ENCODE measurements at places on chromosomes 16 and 17.
A peak's percentile ranks its signal among the peaks of the same experiment; 100 is the strongest.

- DNase-seq = peak; percentile 21
Measured at GRCh38 chr16:71421911-71422310, 19.9 kb downstream of the TLE7 start.

GRCh38 chr17:38613525-38613980 is 7.8 kb upstream of the SRCIN1 start:
- no peak for DNase-seq

GRCh38 chr17:80103449-80104085 is 2.2 kb downstream of the GAA start:
- no peak for DNase-seq

- DNase-seq = no peak
Measured at GRCh38 chr16:19282101-19282500, 3.4 kb upstream of the CLEC19A start.

- no peak for DNase-seq
Measured at GRCh38 chr17:19652595-19652994, 4.0 kb downstream of the ALDH3A2 start.

DNA sequence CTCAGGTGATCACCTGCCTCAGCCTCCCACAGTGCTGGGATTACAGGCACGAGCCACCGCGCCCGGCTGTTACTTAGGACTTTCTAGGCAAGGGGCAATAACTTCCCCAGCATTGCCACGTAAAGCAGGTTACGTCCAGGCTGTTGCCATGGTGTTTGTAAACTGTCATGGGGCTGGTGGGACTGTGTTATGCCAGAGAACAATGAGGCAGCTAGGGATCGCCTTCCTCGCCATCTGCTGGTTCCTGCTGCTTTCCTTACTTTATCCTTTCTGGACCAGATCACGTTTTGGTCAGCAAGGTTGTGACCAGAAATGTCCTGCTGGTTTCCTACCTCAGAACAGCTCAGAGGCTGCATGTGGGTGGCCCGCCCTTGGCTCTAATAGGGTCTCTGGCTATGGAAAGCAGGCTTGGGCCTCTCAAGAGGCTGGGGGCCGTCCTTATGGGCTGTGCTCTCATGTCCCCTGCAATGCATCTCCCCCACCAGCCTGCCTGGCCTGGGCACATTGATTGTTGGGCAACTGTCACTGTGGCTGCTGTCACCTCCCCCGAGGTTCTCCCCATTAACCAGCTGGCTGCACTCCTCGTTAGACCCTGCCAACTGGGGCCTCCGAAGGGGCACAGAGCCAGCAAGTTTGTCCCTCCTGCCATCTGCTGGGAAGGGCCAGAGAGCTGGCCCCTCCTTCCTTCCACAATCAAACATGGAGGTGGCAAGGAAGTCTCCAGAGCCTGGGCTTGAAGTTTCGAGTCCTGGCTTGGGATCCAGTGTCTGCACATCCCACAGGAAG is 28.2 kb upstream of the ZC3H18 start:
- DNase-seq = no peak

GRCh38 chr17:10748531-10749181 is 18.8 kb upstream of the TMEM220 start:
- DNase-seq = no peak

DNA sequence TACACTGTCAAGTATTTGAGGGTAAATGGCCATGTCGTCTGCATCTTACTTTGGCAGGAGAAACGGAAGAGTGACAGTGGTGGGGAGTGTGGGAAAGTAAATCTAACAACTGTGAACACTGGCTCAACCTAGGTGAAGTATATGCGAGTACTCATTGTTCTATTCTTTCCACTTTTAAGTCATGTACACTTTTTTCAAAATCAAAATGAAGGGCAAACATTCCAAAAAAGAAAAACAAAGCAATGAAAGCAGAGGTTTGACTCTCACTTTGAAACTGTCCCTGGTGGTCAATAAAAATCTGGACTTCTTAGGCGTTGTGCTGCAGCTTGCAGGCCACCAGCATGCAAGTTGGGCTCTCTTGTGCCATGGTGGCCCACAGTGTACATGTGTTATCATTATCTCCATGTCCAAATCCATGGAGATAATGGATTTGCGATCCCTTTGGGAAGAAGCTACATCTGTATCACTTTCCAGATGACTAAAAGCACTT is 32.7 kb downstream of the STAT5B start:
- no peak for DNase-seq

- DNase-seq = no peak
Measured at GRCh38 chr17:73851091-73851490, 206.8 kb upstream of the SDK2 start.

DNA sequence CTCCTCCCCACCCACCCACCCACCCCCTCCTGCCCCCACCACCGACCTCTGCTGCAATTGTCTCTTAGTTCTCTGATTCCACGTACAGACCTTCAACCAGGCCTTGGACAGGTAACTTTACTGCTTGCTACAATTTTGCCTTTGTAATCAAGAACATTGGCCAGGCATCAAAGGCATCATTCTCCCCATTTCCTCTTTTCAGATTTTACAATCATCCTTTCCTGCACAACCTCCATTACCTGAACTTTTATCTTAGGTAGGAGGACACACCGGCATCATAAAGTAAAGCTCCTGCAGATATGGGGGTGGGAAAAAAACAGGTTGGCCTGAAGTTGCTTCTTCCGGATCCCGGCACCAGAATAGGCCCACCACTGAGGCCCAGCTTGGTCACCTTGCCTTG is 25.7 kb upstream of the SUPT4H1 start:
- DNase-seq = no peak

- no peak for DNase-seq
Measured at GRCh38 chr17:14580499-14580898, 279.6 kb downstream of the HS3ST3B1 start.

- no peak for DNase-seq
Measured at GRCh38 chr16:67430977-67431774, at the start of gene HSD11B2. Gene HSD11B2 (plus strand): TSS chr16:67431121. CDS start chr16:67431249, 128 bp downstream.

- no peak for DNase-seq
Measured at GRCh38 chr17:15087946-15088345, 177.2 kb downstream of the PMP22 start.

DNA sequence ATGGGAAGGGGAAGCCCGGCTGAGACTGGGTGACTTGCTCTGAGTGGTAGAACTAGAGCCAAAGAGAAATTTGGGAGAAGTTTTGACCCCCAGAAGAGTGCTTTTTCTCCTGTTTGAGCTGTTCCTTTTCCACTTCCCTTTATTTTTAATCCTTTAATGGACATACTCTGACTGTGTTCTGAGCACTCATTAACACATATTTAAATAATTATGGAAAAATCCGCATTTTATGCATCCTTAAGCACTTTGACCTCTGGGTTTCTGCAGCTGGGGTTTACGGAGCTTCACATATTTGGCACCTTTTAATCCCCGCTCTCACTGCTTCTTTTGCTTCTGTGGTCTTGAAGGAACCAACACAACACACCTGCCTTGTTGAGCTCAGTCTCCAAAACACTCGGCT is 114.7 kb downstream of the FOXL1 start:
- no peak for DNase-seq

- DNase-seq = no peak
Measured at GRCh38 chr16:12016291-12016947, 39.9 kb downstream of the SNX29 start.

DNA sequence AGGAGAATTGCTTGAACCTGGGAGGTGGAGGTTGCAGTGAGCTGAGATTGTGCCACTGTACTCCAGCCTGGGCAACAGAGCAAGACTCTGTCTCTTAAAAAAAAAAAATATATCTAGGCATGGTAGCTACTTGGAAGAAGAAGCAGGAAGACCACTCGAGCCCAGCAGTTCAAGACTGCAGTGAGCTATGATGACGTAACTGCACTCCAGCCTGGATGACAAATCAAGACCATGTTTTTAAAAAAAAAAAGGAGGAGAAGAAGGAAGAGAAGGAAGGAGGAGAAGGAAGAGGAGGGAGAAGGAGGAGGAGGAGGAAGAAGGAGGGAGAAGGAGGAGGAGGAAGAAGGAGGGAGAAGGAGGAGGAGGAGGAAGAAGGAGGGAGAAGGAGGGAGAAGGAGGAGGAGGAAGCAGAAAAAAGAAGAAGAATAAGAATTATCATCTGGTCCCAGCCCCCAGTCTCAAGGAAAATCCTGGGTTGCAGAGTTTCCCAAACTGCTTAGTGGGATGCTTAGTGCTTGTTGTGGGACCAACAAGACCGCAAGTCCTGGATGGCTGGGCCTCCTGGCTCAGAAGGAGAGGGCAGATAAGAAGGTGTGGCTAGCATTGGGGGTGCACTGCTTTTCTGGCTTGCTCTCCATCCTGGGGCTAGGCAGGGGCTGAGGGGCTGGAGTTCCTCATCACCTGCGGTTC is 3.7 kb upstream of the DRC7 start:
- no peak for DNase-seq

- DNase-seq = no peak
Measured at GRCh38 chr17:9672266-9672665, 26.9 kb downstream of the USP43 start.

- DNase-seq = no peak
Measured at GRCh38 chr17:10931133-10931532, 93.2 kb upstream of the PIRT start.

DNA sequence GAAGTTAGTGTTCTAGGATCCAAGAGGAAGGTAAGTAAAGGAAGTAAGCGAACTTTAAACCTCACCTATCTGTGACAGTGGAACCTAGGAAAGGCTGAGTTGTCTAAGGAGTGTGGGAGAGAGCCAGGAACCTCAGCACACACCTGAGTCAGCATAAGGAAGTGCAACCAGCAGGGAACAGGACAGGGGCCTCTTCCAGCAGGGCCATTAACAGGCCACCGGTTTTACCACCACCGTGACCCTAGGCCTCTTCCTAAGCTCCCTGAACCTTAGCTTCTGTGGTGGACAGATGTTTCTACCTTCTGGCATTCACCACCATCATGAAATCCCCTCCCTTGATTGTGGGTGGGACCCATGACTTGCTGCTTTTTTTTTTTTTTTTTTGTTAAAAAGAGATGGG is 26.7 kb upstream of the GPATCH8 start:
- no peak for DNase-seq

GRCh38 chr17:4896332-4897197 is 2.8 kb upstream of the C17orf107 start:
- no peak for DNase-seq

GRCh38 chr16:50681021-50681885 is at the start of gene SNX20:
Gene SNX20 (minus strand): TSS chr16:50681312. CDS start chr16:50677526, 3,786 bp downstream.
- peak; percentile 82 for DNase-seq

DNA sequence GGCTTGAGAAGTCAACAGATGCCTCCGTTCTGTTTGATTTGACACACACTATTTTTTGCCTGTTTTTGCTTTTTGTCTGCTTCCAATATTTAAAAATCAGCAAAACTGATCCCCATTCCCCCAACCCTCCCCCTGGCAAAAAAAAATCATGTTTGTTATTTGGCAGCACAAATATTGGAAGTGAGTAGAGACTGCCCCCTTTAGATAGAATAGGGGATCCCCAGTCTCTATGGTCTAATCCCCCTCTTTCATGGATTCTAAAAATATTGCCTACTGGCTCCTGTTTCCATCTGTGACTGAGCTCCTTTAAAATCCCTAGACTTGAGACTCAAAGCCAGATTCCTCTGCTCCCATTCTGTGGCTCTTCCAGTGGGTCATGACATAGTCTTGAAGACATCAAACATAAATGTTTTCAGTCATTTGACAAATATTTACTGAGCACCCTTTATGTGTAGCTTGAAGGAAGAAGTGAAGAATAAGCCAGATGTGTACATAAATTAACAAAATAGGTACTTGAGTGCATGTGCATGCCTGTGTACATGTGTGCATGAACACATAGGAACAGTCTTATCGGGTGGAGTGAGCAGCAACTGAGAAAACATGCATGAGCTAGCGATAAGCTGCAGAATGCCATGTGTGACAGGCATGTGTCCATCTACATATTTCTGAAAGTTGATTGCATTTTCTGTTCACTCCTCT is 101.2 kb downstream of the SALL1 start:
- no peak for DNase-seq

GRCh38 chr16:6771956-6772355 is 560.7 kb upstream of the RBFOX1 start:
- no peak for DNase-seq

DNA sequence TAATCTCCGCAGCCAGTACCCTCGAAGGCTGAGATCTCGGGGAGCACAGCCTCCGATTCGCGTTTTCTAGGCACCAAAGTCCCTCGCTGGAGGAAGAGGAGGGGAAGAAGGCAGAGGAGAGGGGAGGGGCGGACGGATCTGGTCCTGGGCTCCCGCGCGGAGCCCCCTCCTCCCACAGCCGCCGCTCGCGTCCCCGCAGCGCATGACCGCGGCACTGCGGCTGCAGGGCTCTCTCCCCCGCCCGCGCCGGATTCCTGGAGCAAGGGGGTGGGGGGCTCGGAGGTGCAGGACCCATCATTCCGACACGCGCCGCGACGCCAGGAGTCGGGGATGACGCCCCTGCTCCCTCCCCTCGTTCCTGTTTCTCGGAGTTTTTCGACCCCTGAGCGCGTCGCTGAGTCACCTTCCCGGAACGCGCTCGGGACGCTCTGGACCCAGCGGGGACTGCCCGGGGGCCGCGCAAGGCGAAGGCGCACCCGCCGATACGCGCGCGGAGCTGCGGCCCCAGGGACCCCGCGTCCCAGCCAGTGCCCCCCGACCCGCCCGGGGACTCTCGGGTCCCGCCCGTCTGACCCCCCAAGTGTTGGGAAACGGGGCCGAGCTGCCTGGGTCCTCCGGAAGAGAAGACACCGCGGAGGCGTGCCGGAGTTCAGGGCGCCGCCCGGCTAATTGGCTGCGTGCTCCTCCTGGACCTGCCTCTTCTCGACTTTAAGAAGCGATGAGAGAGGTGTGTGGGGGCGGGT is 1.4 kb upstream of the SPHK1 start:
- DNase-seq = peak; percentile 42

GRCh38 chr16:50809561-50809960 is 67.7 kb downstream of the CYLD start:
- DNase-seq = no peak

DNA sequence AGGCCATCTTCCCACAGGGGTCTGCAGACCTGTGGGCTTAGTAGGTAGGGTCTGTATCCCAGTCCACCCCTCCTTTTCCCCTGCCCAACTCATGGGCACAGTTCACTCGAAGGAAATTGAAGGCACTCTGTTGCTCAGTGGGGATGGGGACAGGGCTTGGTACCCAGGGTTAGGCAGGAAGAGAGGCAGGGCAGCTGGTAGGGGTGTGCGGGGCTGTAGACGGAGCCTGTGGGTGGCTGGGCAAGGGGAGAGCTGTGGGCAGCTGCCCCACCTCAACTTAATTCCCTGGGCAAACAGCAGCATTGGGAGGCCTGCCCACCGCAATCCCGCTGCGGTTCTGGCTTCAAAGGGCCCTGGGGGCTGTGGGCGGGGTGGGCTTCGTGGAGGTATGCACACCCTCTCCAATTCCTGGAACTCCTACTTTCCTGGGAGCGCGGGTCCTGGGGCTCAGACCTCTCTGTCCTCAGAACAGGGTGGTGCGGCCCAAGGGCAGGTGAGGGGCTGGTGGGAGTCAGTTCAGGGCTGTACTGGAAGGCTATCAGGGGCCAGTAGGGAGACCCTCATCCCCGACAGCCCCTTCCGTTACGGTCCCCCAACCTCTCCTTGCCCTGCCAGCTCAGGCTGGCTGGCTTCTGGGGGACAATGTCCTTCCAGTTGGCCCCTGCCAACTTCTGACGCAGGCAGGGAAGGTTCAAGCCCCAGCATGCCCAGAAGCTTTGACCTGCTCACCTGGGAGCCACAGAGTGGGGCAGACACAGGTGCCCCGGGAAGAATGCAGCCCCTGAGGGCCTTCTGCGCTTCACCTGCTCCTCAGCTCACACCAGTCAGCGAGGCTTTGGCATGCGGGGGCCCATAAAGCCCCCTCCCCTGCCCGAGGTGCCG is 9.1 kb downstream of the FOXJ1 start:
- no peak for DNase-seq
